ENCODE measurements at places on chromosomes 1 and 21.

GRCh38 chr21:28823429-28823828 is 169.2 kb downstream of the LTN1 start:
- DNase-seq = no peak

GRCh38 chr1:198623752-198624647 is 14.8 kb upstream of the PTPRC start:
- DNase-seq = no peak

DNA sequence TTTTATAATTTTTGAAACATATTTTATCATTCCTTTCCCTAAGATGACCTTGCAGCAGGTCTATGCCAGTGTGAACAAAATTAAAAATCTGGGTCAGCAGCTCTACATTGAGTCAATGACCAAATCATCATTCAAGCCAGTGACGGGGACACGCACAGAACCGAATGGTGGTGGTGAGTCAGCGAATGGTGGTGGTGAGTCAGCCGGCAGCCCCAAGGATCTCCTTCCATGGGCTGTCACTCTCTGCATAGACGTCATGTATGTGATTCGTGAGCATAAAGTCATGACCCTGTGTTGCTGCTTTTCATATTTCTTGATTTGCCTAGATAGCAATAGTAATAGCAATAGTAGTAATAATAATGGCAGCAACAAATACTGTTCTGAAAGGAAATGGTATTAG is 26.3 kb downstream of the PER3 start:
- DNase-seq = no peak

DNA sequence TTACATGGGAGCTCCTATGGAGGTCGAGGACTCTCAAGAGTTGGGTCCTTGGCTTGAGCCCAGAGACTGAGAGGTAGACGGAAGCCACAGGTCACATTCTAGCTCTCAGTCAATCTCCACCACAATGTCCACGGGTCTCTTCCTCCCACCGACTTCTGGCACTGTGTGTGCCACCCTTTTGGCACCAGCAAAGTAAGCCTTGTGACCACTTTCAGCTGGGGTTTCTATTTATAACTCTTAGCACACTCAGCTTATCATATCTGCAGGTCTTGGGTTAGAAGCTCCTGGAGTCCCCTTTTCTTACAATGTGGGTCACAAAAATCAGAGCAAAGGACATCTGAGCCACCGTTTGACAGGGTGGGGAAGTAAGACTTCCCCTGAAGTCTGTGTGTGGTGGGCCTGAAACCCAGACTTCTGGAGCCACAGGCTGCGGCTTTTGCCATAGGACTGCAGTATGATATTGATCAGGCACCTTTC is 28.3 kb downstream of the NCMAP start:
- DNase-seq = no peak

DNA sequence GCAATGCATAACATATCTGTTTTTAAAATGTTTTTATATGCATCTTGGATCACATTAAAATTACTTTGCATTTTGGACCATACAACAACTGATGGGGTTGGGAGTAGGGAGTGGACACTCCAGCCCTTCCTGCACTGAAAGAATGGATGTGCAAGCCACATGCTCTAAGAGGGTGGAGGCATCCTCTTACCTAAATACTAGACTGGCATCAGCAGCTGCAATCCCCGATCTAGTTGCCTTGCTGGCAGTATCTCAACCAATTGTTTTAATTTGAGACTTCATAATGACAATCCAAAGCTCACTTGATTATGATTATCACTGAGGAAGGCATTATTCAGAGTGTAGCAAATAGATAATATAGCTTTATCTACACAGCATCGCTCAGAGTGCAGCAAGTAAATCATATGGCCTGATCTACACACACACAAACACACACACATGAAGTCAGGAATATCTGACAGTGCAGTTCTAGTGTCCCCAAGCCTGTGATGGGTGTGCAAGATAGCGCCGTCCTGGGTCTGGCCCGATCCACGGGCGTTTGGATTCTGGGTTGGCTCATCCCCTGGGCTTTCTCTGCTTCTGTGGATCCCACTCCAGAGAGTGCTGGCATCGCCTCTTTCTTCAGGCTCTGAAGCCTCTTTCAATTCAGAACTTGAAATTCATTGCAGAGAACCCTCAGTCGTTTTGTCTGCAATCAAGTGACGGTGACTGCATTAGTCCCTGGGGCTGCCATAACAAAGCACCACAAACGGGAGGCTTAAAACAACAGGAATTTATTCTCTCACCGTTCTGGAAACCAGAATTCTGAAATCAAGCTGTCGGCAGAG is 181.3 kb downstream of the ETS2 start:
- DNase-seq = no peak
